ENCODE measurements at places on chromosomes 3 and 15.
A peak's percentile ranks its signal among the peaks of the same experiment; 100 is the strongest.

DNA sequence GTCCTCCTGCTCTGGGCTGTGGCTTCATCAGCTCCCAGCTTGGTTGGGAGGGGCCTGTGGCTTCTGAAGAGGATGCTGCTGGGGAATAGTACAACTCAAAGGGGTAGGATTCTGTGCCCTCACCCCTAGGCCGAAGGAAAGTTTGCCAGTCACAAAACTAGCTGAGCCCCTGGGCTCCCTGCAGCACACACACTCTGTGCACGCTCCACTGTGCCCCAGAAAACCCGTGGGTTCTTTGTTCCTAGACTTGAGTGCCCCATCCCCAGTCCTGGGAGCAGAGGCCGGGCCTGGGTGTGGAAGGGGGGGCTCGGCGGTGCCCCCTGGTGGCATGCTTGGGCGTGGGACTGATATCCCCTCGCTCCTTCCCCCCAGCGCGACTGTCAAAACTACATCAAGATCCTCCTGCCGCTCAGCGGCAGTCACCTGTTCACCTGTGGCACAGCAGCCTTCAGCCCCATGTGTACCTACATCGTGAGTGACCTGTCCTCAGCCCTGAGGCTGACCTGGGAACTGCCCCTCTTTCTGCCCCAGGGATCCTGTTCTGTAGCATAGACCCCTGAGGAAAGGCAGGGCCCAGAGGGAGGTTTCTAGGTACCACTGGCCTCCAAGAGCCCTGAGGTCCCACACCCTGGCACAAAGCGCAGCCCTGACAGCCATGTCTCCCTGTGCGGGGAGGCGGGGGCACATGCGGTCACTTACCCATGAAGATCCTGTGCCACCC lies 14.2 kb downstream of the CIB1 start:
- peak; percentile 65 for DNase-seq

- DNase-seq: no peak
Observed at GRCh38 chr3:125280668-125281361, 68.3 kb upstream of the SLC12A8 start.

DNA sequence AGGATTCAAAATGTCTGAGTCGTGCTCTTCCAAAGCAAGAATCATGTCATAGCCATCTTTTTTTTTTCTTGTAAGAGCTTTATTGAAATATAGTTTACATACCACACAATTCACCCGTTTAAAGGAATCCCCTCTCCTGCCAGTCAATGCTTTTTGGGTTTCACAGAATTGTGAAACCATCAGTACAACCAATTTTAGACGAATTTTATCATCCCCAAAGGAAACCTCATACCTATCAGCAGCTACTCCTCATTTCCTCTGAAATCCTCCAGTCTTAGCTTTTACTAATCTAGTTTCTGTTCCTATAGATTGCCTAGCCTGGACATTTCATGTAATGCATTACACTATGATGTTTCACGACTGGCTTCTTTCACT lies 39.6 kb downstream of the ADIPOQ start:
- DNase-seq: no peak

DNA sequence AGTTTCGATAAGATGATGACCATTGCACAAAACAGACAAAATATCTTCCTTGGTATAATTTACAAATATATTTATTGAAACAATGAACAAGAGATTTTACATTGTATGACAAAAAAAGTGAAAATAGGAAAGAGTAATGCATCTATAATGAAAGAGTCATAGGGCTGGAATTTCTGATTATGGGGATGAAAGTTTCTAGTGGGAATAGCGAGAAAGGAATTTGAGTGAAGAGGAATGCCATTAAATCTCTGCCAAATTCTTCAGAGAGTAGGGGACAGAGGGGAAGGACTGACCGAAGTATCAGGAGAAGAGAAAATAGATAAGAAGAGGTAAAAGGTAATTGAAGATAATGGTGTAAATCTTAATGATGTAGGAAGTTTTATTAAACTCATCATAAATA lies 125.4 kb downstream of the VGLL3 start:
- no peak for DNase-seq

GRCh38 chr3:61718565-61718964 lies 157.2 kb downstream of the PTPRG start:
- no peak for DNase-seq

DNA sequence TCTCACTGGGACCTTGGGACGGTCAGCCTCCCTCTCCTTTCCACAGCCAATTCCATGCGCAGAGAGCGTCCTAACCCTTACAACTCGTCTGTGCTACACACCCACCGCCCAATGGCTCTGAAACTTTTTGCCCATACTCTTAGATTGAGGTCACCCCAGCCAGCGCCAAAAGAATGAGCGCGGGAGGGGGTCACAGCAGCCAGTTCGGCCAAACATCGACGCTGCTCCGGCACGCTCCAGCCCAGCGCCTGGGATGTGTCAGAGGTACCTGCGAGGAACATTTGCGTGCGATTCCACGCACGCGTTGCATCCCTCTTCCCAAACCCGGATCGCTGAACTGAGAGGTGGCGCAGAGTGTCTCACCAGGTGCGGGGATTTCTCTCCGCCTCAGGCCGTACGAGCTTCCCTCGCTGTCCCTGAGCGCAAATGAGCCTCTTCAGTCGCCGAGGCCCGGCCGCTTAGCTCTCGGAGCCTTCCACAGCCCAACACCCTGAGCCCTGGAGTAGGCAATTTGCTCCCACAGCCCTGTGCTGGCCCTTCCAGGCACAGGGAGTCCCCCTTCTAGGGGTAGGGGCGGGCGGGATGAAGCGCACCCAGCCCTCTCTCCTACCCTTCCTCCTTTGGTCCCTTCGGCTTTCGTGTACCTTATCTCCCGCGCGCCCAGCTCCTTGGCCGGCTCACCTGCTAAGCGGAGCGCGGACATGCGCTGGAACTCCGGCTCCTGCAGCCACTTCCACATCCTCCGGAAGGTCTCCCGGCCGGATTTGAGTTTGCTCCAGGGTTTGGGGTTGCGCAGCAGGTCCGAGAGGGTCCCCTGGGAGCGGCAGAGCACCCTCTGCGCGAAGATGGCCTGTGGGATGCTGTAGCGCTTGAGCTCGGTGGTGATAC lies 1.8 kb downstream of the ONECUT1 start:
- no peak for DNase-seq

DNA sequence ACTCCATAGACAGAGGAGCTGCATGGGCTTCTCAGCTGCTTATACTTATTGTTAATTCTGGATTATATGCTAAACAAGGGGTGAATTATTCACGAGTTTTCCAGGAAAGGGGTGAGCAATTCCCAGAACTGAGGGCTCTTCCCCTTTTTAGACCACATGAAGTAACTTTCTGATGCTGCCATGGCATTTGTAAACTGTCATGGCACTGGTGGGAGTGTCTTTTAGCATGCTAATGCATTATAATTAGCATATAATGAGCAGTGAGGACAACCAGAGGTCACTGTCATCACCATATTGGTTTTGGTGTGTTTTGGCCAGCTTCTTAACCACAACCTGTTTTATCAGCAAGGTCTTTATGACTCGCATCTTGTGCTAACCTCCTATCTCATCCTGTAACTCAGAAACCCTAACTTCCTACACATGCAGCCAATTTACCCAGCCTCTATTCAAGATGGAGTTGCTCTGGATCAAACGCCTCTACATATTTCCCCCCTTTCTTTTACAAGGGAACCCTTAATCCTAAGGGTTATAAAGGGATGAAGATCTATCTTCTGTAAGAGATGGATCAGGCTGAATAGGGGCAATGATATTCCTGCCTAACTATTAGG lies 12.1 kb upstream of the DMXL2 start:
- no peak for DNase-seq

GRCh38 chr3:157381606-157382005 lies 55.0 kb upstream of the PTX3 start:
- no peak for DNase-seq

DNA sequence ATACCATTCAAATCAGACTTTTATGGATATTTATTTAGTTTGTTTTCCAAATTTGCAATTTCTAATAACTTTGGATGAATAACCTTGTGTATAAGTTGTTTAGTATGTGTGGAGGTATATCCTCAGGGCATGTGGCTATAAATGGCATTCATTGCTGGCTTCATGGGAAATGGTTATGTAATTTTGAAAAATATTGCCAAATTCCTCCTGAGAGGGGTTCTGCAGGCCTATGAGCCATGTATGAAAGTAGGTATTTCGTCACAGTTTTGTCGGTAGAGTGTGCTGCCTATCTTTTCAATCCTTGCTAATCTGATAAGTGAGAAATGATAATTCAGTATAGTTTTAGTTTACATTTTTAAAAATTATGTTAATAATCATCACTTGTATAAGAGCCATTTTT lies 256.4 kb upstream of the ZNF385D start:
- DNase-seq: no peak

GRCh38 chr3:104411757-104412156 lies 955.0 kb upstream of the ALCAM start:
- no peak for DNase-seq

DNA sequence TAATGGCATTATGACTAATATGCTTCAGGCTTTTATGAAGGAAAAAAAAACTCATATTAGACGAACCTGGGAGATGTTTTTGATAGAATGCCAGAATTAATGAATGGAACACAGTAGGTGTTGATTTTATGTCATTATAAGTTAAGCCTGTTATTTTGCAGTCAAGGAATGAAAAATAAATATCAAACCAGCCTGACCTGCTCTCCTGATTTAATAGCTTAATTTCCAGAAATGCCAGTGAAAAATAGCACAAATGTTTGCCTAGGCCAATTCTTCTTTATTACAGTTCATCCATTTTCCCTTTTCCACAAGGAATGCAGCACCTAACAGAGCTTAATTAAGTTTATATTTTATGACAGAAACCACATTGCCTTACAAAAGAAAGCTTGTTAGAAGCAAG lies 292.0 kb downstream of the TBL1XR1 start:
- DNase-seq: no peak

- DNase-seq: peak; percentile 56
Observed at GRCh38 chr3:38521391-38521987, 25.3 kb downstream of the EXOG start.

DNA sequence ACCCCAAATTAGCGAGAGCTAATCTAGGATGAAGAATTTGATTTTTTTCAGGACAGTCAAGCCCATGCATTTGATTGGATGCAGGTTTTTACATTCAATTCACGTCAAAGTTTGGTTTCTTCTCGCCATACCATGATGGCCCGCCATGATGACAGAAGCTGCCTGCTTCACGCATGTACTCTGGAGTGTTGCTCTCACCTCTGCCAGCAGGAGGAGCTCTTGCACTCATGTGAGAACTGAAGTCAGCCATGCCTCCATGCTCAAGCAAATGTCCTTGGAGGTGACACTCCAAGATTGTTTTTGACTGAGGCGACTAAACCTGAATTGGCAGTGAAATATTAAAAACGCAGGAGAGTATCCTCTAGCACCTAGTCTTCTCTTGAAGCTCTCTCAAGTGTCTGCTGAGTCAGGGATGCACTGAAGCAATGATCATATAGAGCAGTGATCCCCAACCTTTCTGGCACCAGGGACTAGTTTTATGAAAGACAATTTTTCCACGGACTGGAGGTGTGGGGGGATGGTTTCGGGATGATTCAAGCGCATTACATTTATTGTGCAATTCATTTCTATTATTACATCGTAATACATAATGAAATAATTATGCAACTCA lies 120.9 kb downstream of the SAMMSON start:
- peak; percentile 67 for DNase-seq

DNA sequence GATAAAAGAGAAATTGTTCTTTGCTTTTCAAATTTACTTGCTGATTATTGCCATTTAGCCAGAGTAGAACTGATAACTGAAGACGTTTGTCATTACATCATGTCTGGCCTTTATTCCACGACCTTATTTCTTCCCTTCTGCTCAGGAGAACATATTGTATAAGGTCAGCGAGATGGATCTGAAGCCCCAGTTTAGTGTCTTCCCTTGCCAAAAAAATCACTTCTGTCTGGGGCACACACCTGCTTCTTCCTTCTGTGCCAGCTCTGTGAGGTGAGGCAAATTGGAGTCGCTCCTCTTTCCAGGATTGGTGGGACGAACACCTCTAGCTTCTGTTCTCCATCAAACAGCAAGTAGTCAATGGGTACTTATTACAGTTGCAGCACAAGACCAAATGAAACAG lies 250.3 kb upstream of the CRBN start:
- DNase-seq: no peak

DNA sequence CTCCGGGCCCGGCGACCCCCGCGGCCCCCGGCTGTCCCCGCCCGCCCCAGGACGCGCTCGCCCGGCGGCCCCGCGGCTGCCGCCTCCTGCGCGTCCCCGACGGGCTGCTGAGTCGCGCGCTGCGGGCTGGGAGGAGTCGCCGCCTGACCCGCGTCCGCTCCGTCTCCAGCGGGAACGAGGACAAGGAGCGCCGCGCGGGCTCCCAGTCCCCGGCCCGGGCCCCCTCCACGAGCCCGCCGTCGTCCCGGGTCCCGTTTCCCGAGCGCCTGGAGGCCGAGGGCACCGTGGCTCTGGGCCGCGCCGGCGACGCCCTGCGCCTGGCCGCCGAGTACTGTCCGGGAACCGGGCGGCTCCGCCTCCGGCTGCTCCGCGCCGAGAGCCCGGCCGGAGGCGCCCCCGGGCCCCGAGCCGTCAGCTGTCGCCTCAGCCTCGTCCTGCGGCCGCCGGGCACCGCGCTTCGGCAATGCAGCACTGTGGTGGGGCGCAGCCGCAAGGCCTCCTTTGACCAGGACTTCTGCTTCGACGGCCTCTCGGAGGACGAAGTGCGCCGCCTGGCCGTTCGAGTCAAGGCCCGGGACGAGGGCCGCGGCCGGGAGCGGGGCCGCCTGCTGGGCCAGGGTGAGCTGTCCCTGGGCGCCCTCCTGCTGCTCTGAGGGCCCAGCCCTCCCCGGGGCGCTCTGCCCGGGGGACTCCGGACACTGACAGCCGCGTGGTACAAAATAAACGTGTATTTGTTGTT lies 1.5 kb downstream of the C2CD4A start:
- DNase-seq: peak; percentile 14

DNA sequence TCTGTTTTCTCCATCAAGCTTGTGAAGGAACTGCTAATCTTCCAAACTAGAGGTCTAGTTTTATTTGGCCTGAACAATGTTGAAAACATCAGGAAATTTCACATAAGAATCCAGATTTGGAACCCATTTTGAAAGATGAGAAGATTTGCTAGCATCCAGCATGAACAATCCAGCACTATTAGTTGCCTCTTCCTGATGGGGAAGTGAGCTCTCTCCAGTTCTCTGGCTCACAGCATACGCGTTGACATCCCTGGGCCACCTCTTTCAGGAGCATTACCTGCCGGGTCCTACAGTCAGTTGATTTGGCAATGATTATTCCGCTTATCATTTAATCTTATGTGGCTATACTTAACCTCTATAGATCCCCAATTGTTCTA lies 10.9 kb downstream of the GPR87 start:
- DNase-seq: no peak

DNA sequence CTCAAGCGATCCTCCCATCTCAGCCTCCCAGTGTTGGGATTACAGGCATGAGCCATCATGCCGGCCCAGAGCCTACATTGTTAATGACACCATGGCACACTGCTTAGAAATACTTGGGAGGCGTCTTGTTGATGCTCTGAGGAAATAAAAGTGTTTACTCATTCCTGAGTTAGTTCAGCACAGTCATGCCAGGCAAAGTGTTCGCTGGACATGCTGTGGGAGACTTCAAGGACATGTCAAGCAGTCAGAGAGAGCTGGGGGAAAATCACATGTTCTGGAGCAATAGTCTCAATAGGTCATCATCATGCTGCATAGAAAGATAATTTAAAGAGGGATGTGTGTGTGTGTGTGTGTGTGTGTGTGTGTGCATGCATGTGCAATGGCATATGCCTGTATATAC lies 37.5 kb downstream of the TTC23 start:
- no peak for DNase-seq

All from memory B cell (primary cell).